Daoy (cell line): ENCODE measurements at places on chromosomes 2 and 18. TPM values are rescaled to one million over a fixed set of nuclear protein-coding genes. Genes with fewer than 3 reads are reported as not detected.

The CEBPZOS gene
- total RNA-seq, result 10.5 and 23.5 TPM in 2 replicates

The CYP26B1 gene
- total RNA-seq, result 1.9 and 3.7 TPM in 2 replicates

DNA sequence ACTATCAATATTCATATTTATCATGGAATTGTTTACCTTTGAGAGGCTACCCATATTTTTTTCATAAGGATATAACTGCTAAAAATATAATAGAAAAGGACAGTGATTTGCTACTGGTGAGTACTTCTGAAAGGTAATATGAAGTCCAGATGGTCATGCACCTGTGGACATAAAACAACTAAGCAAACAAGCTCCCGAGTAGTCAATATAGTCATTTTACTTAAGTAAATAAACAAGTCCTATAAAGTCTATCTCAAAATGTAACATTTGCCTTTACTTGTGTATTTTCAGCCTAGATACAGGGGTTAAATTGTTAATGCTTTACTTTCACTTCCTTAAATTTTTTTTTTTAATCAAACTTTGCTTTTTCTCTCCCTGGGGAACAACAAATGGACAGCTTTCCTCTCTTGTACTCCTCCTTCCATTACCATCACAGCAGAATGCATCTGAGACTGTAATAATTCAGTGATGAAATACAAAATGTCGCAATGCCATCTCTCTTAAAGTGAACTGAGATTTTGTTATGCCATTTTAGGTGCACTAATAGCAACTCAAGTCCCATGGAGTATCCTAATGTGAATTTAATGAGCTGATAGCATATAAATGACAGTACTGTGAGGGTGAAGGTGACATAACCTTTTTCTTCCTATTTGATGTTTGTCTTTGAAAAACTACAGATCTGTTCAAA lies 1325.4 kb upstream of the ZEB2 start:
- DNase-seq, result no peak

DNA sequence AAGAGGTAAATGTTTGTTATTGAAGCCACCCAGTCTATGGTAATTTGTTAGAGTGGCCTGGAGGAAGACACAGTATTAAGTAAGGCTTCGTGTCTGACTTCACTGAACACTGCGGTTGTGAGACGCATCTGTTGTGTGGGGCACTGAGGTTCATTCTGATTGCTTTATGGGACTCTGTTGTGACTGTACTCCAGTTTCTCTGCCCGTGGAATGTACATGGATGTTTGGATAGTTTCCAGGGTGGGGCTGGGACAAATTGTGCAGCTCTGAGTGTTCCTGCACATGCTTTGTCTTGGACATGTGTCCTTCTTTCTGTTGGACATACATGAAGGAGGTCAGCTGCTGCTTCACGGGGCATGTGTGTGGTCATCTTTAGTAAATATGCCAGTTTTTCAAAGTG lies 58.6 kb downstream of the ODC1 start:
- no peak for DNase-seq

The ZSWIM2 gene
- total RNA-seq, result not detected in 2 replicates

The EVX2 gene
- total RNA-seq, result not detected in 2 replicates

DNA sequence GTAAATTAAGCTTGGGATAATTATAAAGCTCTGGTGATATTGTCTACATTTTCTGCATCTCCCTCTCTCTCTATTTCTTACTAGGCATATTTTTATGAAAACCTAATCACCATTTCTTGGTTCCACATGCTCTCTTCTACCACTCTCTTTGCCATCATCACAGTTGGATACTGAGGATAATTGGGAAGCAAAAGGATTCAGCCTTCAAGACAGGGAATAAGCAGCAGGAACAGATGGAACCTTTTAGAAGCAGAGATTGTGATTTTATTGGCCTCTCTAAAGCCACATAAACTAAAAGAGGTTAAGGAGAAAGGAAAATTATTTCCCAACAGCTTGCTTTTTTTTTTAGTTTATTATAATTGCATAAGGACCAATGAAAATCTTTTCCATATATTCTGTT lies 226.3 kb upstream of the SPHKAP start:
- DNase-seq, result no peak
